Natural killer cell treated with Interleukin-12 subunit alpha and Interleukin-12 subunit beta and Interleukin-15 and Interleukin-18, amount 100 ng/mL, for 72 hours (primary cell): ENCODE measurements at places on chromosomes 16 and 17. TPM values are rescaled to one million over a fixed set of nuclear protein-coding genes. Genes with fewer than 3 reads are reported as not detected.

Gene GRIN2A
- total RNA-seq, result not detected

- no peak for DNase-seq
Measured at GRCh38 chr16:81688182-81688581, 90.9 kb upstream of the PLCG2 start.

DNA sequence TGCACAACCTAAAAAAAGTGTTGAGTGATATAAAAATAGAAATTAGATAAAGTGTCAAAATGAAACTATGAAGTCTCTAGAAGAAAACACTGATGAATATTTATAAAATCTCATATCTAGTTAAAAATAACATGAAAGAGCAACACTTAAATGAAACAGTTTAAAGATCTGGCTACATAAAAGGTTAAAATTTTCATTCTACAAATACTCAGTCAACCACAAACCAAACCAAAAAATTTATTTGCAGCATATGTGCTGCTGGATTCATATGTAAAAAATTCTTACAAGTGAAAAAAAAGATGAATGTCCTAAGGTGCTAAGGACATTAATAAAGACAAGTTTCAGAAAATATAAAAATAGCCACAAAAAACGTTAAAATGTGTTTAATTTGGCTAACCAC is 22.6 kb upstream of the CDYL2 start:
- no peak for DNase-seq

GRCh38 chr16:72094266-72094610 is 591 bp downstream of the DHX38 start:
- DNase-seq, result no peak

DNA sequence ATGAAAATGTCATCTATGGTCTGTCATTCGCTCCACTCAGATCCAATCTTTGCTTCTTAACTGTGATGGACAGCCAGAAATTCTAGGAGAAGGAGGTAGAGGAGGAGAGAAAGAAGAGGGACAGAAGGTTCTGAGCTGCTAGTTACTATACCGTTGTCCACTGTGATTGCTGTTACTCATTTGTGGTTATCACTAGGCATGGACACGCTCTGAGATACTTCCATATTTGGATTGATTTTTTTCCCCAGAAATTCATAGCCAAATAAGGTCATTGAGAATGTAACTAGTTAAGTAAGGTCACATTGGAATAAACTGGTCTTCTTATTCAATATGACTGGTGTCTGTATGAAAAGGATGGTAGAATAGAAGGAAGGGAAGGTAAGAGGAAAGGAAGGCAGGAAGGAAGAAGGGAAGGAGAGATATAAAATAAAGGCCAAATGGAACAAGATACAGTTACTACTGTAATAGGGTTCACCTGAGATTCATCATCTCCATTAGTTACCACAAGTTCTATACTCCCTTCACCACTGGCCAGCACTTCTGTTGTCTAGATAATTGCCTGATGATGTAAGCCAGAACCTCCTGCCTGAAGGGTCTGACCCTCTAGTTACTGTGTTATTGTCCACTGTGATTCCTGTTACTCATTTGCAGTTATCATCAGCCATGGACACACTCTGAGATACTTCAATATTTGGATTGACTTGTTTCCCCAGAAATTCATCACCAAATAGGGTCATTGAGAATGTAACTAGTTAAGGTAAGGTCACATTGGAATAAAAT is 2.9 kb downstream of the KRTAP9-7 start:
- no peak for DNase-seq

GRCh38 chr16:30715750-30716445 is 16.9 kb downstream of the SRCAP start:
- peak; percentile 82 for DNase-seq

DNA sequence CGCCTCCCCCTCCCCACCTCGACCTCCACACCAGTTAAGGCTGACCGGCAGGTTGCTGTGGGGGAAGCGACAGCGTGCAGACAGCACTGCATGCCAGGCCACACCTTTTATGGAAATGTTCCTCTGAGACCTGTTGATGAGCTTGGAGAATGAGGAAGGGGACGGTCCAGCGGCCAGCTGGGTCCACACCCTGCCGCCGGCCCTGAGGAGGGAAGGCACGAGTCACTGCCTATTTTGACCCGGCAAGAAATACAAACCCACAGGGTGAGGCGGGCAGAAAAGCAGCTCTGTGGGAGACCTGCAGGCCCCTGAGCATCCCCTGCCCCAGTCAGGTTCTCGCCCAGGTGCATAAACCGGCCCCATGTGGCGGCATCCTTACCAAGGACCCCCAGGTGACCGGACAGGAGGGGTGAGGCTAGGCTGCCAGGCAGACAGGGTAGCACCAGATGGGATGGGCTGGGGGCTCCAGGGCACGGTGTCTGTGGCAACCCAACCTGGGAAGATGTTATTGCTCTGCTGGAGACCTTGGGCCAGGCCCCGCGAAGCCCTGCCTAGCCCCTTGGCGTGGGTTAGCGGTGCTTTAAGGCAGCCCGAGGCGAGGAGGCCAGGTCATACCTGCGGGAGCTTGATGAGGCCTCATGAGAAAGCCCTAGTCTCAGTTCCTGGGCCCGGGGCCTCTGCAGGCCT is 12.7 kb downstream of the NATD1 start:
- no peak for DNase-seq

- DNase-seq, result no peak
Measured at GRCh38 chr16:10561425-10561824, 19.0 kb downstream of the EMP2 start.

- no peak for DNase-seq
Measured at GRCh38 chr17:8155996-8156245, 3.7 kb upstream of the PER1 start.

DNA sequence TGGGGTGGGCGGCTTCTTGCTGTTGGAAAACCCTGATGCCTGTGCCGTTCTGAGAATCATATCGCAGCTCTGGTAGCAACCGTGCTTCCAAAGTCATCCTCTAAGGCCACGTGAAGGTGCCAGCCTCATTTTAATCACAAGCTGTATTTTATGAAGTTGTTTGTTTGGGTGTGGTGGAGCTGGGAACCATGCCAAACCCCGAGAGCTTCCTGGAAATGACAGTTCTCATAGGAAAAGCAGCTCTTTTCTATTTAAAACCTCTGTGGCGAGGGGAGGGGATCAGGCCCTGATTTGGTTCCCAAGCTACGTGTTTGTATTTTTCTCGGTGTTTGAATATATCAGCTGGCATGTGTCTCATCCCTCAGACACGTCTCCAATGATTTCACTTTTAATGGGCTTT is 21.7 kb downstream of the KNOP1 start:
- no peak for DNase-seq

DNA sequence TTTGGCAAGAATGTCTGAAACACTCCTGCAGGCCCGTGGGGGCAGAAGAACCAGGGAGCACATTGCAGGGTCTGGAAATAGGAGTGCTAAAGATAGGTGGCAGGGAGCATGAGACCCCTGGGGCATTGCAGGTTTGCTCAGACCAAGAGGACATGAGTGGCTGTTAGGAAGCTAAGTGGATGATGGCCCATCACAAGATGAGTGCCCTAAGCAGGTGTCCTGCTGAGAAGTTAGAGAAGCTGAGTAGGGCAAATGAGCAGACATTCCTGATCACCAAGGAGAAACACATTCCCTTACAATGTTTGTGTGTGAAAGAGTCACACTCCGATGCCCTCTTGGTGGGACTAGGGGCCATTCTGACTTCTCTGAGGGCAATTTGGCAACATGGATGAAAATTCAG is 9.9 kb downstream of the MLYCD start:
- no peak for DNase-seq

DNA sequence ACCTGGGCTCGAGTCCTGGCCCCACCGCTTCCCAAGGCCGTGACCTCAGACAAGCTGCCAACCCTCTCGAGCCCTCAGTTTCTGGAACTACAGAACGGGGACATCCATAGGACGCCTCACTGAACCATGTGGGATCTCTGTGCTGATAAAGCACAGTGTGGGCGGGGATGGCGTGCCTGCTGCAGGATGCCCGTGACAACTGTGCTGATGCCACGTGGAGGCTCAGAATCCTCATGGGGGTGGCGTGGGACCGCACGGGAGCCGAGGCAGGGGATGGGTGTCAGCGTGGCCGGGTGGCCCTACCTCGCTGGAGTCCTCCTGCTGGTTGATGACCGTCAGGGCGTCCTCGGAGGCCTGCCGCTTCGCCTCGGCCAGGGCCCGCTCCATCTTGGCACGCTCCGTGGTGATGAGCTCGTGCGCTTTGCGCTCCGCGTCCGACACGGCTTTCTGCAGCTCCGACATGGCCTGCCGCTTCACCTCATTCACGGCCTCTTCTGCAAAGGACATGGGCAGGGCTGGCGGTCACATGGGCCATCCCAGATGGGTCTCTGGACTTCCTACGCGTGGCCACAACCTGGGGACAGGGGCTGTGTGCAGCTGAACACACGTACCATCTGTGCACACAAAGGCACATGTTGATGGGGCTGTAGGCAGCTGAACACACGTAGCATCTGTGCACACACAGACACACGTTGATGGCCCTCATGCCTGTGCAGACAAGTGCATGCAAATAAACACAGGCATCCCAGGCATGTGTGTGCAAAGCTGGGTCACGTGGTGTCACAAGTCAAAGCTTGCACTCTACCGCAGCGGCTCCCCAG is 12.7 kb upstream of the PABPN1L start:
- DNase-seq, result no peak

DNA sequence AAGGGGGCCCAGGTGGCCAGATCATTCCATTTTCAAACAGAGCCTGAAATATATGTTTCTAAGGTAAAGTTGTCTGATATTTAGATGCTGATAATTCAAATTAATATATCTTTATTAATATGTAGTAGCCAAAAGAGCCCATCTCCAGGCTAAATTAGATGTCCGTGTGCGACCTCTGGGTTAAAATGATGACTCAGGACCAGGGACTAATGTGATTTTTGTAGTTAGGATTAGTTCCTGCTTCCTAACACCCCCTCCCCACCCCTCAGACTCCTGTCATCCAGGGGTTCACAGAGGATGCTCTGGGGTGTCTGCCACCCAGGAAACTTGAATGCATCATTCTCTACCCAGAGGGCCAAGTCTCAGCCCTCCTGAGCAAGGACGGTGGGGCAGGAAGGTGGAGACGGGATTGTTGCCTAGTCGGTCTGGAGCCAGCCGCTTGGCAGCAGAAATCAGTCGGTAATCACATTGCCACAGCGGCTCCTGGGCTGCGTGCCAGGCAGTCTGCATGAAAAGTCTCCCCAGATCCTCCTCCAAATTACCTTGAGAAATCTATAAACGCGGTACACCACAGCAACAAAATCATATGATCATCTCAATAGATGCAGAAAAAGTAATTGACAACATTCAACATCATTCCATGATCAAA is 29.8 kb downstream of the CNGB1 start:
- no peak for DNase-seq

Gene MLKL
- total RNA-seq, result 23.5 TPM

- DNase-seq, result no peak
Measured at GRCh38 chr16:28596840-28597691, at the start of gene SULT1A2. TSS of gene SULT1A2 (minus strand) at chr16:28597050. CDS start at chr16:28595930, 1,120 bp downstream.

Gene SPIRE2
- total RNA-seq, result 3.9 TPM

DNA sequence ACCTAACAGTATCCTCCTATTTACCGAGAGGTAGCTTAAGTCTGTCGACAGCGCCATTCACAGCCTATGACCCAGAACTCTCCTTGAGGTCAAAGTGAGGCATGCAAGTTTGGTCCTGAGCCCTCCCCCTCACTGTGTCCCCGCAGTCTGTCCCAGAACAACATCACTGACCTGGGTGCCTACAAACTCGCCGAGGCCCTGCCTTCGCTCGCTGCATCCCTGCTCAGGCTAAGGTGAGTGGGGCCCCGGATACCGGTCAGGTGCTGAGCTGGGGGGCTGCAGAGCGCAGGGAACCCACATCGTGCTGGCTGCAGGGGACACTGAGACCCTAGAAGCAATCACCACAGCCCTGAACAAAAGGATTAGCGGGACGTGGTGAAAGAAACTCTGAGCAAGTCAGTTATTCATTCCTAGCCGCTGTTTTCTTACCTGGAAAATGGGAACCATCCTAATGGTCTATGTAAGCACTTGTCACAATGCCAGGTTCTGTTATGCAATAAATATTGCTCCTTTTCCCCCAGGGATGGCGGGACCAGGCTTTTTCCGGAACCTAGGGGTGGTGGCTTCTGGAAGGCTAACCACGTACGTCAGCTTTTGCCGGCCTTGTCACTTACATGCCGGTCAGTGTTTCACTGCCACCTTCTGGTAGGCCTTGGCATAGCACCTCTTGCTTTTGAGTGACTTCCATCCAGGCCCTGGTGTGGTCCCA is 23.8 kb downstream of the DEXI start:
- DNase-seq, result peak; percentile 88

Gene PDILT
- not detected for total RNA-seq

Gene CNTD1
- not detected for total RNA-seq

DNA sequence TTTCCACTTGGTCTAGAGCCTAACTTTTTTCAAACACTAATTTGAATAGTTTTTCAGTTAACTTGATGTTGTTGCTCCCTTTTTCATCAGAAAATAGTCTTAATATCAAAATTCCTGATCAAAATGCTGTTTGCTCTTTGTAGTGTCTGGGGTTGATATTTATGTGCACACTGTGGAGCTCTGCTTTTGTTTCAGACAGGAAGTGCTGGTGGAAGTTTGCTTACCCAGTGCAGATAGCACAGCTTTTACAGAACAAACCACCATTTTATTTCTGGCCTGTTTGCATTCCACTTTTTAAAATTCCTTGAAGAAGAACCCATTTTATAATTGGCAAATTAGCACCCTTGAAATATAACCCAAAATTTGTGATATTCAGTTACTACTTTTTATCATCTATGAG is 125.4 kb downstream of the MRTFB start:
- DNase-seq, result no peak

DNA sequence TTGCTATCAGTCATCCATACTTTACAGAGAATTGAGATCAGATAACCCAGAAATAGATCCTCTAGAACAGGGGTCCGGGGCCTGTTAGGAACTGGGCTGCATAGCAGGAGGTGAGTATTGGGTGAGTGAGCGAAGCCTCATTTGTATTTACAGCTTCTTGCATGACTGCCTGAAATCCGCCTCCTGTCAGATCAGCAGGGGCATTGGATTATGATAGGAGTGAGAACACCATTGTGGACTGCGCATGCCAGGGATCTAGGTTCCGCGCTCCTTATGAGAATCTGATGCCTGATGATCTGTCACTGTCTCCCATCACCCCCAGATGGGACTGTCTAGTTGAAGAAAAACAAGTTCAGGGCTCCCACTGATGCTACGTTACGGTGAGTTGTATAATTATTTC is 13.0 kb upstream of the SCIMP start:
- no peak for DNase-seq

Gene TMEM204
- total RNA-seq, result 10.7 TPM

GRCh38 chr16:51876934-51877333 is 670.0 kb downstream of the TOX3 start:
- no peak for DNase-seq

DNA sequence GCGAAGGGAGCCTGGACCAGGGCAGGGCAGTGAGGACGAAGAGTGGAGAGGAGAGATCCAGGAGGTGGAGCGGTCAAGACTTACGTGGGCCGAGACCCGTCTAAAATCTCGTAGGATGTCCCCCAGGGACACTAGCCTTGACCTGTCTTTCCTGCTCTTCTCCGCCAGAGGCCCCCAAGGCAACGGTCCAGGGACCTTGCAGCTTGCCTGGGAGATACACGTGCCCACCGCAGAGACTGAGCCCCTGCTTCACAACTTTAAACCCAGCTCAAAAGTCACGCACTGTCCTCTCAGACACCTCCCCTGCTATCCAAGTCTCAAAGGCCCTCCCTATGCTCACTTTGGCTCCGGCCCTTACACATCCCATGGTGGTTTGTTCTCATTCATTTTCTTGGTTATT is 9.4 kb downstream of the TIGD7 start:
- DNase-seq, result no peak
